Activated naive CD4-positive, alpha-beta T cell treated with anti-CD3 and anti-CD28 coated beads for 36 hours (primary cell): ENCODE measurements at places on chromosomes 11 and 22.
A peak's percentile ranks its signal among the peaks of the same experiment; 100 is the strongest.

DNA sequence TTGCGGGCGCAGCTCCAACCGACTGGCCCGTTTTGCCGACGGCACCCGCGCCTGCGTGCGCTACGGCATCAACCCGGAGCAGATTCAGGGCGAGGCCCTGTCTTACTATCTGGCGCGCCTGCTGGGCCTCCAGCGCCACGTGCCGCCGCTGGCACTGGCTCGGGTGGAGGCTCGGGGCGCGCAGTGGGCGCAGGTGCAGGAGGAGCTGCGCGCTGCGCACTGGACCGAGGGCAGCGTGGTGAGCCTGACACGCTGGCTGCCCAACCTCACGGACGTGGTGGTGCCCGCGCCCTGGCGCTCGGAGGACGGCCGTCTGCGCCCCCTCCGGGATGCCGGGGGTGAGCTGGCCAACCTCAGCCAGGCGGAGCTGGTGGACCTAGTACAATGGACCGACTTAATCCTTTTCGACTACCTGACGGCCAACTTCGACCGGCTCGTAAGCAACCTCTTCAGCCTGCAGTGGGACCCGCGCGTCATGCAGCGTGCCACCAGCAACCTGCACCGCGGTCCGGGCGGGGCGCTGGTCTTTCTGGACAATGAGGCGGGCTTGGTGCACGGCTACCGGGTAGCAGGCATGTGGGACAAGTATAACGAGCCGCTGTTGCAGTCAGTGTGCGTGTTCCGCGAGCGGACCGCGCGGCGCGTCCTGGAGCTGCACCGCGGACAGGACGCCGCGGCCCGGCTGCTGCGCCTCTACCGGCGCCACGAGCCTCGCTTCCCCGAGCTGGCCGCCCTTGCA is 1.0 kb downstream of the FJX1 start:
- DNase-seq, result peak; percentile 31

GRCh38 chr22:17890245-17890671 is 116.0 kb upstream of the BID start:
- no peak for DNase-seq

- no peak for DNase-seq
Observed at GRCh38 chr11:30393012-30393411, 70.1 kb downstream of the ARL14EP start.

DNA sequence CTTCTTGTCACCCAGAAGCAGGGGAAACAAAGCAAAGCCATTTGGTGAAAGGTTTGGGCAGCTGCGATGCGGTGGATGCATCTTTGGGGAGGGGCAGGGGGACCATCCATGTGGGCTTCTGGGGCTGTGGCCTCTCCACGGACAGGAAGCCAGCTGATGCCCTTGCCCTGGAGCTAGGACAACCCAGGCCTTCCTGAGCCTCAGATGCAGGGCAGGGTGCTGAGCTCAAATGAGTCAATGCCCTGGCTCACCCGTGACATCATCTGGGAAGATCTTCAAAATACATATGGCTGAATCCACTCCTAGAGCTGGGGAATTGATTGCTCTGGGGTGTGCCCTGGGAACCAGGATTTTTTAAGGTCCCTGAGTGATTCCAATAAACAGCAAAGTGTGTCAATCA is 1418.2 kb downstream of the TBC1D22A start:
- DNase-seq, result no peak

DNA sequence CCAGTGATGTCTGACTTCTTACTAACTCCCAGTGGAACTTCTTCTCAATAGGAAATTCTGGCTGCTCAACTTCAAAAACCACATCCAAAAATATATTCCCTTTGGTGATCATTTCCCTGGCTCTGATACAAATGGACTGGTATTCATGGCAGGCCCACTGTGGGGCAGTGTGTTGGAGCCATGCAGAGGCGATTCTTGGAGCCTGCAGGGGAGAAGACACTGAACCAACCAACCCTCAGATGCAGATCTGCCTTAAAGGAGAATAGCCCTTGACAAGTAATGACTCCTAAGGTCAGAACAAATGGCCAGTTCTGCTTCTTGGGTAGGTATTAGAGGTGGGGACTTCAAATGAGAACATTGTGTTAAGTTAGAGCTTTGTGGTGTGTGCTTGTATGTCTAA is 12.2 kb downstream of the OR4D9 start:
- no peak for DNase-seq

DNA sequence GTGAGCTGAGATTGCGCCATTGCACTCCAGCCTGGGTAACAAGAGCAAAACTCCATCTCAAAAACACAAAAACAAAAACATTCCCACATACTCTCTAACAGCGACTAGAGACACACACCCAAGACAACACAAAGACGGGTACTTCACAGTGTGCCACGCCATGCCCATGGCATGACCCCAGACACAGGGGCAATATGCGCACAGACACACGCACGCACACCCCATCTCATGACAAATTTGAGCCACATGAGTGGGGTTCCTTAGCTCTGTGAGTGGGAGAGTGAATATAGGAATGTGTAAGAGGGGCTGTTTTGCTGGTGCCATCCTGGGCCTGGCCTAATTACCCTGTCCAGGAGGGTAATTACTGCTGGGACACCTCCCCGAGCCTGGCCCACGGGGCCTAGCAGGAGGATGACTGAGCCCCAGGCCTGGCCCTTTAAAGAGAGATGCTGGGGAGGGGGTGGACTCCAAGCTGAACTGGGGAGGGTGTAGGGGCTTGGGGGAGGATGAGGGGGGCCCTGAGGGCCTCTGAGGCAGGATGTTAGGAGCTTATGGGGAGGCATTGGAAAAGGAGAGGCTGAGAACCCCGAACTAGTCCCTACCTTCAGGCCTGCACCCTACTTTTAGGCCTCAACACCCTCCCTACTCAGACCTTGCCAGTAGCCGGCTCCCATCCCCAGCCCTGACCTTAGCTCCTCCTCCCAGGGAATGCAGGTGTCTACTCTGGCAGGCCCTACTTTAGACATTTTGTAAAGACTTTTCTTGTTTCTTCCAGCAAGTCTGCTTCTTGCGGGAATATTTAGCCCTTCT is 1.5 kb downstream of the LTBP3 start:
- no peak for DNase-seq

DNA sequence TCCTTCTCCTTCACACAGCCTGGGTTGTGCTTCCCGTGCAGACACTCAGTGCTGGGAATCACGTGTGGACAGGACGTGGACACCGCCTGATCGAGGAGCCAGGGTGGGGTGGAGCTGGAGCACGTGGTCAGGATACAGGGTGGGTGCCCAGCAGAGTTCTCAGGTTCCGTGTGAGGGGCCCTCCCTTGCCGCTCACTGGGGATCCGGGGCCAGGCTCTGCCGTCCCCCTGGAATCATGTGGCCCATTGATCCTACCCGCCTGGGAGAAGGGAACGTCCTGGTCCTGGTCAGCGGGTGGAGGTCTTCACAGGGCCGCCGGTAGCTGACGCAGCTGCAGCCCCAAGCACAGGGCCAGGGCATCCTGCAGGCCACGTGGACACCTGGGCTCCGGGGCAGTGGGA is 397.7 kb downstream of the TBC1D22A start:
- DNase-seq, result no peak

- no peak for DNase-seq
Observed at GRCh38 chr11:105811242-105811641, 201.4 kb downstream of the GRIA4 start.

GRCh38 chr11:115585361-115586024 is 81.3 kb upstream of the CADM1 start:
- DNase-seq, result no peak

DNA sequence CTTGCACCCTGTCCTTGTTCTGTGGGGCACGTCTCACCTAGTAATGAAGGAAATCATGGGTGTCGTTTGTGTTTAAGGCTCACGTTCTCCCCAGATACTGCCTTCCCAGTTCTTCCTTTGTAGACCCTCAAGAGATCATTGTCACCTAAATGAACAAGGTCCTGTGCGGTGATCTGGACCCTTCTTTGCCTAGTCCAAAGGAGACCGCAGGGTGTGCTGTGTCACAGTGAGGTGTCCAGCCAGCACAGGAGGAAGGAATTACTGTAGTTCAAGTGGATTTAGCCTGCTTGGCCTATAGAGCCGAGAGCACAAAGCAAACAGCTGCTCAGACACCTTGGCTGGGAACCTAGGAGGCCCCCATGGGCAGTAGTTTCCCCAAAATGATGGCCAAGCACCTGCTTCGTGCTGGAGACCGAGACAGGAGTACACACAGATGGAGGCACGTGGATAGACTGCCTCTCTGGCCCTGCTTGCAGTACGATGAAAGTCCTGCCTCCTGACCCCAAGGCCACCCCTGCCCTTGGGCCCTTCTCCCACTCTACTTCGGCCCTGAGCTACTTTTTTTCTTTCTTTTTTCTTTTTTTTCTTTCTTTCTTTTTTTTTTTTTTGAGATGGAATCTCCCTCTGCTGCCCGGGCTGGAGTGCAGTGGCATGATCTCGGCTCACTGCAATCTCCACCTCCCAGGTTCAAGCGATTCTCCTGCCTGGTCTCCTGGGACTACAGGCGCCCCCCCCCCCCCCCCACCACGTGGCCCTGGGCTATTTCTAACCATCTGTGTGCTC is 19.4 kb upstream of the PPFIA1 start:
- DNase-seq, result no peak

GRCh38 chr11:128491195-128491936 is 96.0 kb downstream of the ETS1 start:
- peak; percentile 34 for DNase-seq

DNA sequence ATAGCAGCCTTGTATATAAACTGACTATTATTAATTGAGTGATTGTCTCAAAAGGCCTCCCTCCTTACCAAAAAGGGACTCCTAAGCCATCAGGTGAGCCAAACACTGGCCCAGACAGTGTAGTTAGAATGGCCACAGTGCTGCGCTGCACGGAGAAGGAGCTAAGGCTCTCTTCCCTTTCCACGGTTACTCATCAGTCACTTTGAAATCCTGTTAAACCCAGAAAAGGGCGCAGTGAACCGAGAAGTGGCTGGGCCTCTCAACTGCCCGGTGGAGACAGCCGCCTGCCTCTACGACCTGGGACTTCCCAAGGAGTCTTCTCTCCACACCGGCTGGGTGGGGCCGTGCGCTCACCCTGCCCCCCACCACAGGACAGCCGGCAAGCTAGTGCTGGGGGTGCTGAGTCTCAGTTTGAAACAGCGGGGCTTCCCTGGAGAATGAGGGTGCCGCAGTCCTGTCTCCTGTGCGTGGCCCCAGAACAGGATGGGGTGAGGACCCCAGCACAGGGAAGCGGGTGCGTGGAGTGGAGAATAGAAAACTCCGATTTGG is 1.3 kb downstream of the MYH9 start:
- DNase-seq, result peak; percentile 84

DNA sequence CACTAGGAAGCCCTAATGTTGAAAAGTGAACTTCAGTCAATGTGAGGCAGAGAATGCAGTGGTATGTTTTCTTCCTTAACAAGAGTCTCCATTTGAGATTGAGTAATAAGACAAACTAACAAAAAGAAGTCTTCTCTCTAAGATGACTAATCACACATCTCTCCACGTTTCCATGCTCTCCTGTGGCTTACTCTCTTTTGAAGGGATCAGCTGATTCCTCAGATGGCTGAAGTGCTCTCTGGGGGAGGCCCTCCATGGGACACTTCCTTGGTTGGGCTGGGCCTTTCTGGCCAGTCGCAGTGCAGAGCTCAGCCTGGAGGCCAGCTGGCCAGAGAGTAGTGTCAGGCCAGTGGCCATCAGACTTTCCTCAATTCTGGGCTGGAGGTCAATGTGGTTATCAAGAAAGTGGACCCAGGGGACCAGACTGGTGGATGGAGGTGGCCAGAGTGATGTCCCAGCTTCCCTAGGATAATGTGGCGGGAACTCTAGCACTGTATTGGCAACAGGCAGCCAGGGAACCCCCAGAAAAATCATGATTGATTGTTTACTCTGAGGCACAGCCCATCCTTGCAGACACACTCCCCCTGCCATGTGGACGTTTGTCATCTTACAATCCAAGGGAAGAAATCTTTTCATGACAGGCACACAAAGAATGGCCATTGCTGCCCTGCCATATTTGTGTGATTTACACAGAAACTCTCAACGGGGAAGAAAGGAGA is 14.5 kb downstream of the CSRP3 start:
- DNase-seq, result no peak

DNA sequence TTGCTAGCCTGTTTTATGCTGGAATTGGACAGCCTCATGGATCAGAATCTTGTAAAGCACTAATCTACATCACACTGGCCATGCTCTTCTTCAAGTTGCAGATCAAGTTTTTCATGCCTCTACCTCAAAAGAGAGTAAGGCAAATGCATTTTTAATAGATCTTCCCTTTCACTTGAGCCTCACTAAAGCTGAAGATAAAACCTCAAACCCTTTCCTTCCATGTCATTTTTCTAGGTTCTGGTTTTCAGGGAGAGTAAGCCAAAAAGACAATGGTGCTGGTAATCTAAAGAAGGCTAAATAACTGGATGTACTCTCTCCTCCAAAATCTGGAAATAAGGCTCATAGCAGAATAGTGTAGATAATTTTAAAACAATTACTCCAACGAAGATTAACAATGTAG is 28.3 kb downstream of the POU2AF1 start:
- no peak for DNase-seq
